Activated CD8-positive, alpha-beta memory T cell treated with anti-CD3 and anti-CD28 coated beads for 4 hours (primary cell): ENCODE measurements at places on chromosomes 16 and 17.

DNA sequence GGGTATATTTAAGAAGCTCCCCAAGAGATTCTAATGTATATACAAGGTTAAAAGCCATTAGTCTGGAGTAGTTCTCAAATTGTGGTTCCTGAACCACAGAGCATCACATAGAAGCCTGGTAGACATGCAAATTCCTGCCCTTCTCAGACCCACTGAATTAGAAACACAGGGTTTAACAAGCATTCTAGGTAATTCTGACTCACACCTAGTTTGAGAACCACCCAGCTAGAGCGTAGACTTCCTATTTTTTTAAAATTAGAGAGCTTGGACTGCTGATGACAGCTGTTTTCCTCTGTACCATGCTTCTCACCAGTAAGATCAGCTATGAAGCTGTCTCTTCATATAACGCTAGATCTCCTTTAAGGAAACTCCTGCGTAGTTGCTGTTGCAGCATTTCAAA lies 50.6 kb downstream of the HS3ST3B1 start:
- DNase-seq, result no peak

- no peak for DNase-seq
Observed at GRCh38 chr16:56547120-56547948, 17.5 kb upstream of the MT4 start.

GRCh38 chr17:13746404-13746803 lies 144.7 kb upstream of the HS3ST3A1 start:
- DNase-seq, result no peak

DNA sequence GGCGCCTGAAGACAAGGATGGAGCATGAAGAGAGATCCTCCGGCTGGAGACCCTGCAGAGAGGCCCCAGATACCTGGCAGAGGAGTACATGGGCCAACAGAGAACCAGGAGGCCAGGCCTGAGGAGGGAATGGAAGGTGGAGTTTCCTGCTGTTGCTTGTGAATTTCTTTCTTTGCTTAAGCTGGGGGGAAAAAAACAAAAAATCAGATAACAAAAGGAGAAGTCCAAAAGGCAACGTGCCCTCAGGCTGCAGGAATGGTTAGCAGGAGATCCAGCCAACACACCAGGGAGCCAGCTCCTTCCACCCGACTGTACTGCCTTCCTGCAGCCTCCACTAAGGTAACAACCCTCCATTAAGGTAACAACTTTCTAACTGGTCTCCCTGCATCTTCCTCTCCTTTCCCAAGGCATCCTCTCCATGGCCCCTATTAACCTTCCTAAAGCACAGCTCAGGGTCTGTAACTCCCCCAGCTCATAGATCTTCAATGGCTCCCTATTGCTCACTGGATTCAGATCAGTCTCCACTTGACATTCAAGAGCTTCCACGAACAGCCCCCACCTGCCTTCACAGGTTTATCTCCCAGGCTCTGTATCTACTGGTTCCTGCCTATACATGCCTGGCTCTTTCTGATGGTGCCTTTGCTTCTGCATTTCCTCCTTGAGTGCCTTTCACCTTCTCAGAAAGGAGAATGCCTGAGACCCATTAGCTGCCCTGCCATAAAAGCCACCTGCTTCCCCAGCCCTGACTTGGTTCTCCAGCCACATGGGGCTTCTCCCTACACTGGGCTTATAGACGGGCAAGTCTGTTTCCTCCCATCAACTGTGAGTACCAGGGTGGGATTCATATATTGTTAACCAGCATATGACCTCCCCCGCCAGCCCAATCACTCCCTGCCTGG lies 725 bp upstream of the ARL5C start:
- DNase-seq, result no peak

- DNase-seq, result no peak
Observed at GRCh38 chr16:57194512-57194911, 8.4 kb downstream of the RSPRY1 start.

DNA sequence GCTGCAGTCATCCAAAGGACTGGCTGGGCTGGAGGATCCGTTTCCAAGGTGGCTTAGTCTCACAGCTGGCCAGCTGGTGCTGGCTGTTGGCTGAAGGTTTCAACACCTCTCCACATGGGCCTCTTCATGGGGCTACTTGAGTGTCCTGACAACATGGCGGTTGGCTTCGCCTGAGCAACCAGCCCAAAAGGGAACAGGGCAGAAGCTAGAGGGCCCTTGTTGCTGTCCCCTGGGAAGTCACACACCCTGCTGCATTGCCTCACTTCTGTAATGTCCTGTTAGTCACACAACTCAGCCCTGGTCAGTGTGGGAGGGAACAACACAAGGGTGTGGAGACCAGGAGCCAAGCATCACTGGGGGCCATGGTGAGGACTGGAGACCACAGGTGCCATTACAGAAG lies 36.6 kb downstream of the C16orf78 start:
- DNase-seq, result no peak

DNA sequence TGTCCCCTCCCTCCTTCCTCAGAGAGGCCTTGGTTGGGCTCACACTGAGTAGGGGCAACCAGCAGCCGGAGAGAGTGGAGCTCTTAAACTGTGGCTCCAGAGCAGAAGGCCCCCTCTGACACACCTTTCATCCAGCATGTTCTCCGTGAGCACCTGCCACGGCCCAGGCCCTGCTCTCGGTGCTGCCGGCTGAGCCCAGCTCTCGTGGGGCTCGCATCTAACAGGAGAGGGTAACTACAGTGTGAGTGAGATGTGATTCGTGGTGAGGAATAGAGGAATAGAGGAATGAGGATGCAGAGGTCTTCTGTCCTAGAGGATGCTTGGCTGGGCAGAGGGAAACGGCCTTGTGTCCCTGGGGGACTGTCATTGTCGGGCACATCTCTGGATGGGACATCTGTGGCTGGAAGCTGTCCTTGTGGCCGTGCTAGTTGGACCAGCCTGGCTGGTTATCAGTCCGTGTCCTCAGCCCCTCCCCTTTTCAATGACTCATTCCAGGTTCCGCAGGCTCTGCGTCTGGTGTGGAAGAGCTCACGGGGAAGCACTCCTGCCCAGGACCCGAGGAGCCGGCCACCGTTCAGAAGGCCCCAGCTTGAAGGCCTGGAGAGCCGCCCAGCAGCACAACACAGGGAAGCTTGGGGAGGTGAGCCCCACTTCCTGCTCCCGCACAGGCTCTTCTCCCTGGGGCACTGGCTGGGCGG lies 11.9 kb upstream of the DNASE1 start:
- no peak for DNase-seq

DNA sequence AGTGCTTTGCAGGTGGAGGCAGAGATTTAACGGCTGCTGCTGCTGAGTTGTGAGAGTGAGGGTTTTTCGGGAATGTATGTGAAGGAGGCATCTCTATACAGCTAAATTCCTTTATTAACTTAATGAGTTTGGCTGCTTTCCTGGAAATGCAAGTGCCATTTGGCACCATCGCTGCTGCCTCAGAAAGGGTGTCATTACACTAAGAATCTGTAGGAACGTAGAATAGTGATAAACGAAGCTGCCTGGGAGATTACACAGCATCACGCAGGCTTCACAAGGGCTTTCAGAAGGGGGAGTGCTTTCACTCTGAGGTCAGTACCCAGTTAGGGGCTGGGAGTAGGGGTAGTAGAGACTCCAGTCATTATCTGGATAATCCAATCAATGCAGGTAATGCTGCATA lies 14.1 kb upstream of the NLRP1 start:
- DNase-seq, result no peak

DNA sequence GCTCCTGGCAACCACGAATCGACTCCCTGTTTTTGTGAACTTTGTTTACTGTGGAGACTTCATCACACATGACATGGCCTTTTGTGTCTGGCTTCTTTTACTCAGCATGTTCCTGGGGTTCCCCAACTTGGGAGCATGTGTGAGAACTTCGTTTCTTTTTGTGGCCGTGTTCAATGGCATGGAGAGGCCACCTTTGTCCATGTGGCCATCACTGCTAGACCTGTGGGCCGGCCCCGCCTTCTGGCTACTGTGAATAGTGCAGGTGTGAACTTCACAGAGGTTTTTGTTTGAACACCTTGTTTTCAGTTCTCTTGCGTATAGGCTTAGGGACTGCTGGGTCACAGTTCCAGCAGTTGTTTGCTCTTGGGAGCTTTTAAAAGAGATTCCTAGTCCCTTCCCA lies 5.7 kb upstream of the SLC38A8 start:
- DNase-seq, result no peak

- no peak for DNase-seq
Observed at GRCh38 chr17:16931318-16932060, 40.4 kb downstream of the TNFRSF13B start.

DNA sequence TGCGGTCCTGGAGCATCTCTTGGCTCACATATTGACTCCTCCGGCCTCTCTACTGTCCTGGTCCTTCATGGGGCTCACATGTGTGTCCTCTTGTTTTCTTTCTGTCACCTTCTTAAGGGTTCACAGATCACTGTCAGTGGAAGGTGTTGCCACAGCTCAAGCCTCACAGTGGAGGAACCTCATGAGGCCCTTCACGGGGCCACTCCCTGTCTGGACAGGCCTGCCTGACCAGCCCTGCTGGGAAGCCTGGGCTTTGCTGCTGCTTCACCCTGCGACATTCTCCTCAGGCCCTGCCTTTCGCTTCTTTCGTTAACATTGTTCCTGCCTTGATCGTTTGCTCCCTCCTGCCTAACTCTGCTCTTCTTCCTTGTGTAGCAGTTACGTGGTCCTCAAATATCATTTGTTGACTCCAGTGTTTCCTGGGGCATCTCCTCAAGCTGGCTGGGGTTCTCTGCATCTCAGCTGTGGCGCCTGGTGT lies 55.9 kb downstream of the WDR45B start:
- no peak for DNase-seq

GRCh38 chr17:80252871-80253270 lies 7.8 kb upstream of the RNF213 start:
- peak; percentile 77 for DNase-seq

GRCh38 chr16:12166271-12166670 lies 189.7 kb downstream of the SNX29 start:
- DNase-seq, result no peak

DNA sequence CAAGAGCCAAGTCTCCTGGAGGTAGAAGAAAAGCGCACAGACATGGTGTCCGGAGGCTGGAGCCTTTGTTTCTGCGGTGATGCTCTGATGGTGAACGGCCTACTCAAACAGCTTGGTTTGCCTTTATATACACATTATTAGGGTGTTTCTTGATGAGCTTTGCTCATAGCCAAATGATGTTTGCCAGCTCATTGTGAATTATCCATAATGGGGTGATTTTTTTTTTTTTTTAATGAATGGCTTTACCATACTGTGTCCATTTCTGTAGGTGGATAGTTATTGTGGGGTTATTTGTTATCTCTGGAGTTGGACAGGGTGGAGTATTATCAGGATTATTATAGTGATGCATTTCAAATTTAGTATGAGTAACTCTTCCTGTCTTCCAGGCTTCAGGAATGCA lies at the start of gene KRT27:
Gene KRT27 (minus strand): TSS at position 101 of the 400 bp plus-strand sequence. CDS start 57 bp downstream, at position 44.
- no peak for DNase-seq

GRCh38 chr16:74903120-74903519 lies 81.8 kb downstream of the WDR59 start:
- no peak for DNase-seq

DNA sequence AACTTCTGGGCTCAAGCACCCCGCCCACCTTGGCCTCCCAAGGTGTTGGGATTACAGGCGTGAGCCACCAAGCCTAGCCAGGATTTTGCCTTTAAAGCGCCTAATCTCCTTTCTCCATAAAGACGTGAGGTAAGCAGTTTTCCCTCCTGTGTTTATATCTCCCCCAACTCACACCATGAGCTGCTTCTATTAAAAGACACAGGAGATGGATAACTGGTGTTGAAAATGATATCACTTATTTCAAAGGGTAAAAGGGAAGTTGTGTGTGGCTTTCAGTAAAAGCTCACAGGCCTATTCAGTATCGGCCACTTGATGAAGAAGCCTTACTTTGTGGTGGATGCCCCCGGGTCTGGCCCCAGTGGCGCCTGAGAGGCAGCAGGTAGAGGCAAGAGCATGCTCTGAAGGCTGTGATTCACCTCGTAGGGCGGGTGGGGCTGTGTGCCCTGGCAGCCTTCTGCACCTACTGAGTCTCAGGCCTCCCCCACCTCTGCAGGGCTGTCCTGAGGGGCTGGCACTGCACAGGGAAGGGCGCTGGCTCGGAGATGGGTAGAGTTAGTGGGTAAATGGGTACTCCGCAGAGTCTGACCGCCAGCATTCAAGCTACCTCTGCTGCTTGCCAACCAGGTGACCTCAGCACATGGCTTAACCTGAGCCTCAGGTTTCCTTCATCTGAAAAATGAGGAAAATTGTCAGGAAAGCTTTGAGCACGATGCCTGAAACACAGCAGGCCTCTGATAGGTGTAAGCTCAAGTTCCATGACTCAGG lies 146.8 kb downstream of the CLEC16A start:
- DNase-seq, result no peak
